ENCODE measurements at places on chromosomes 1 and 21.

DNA sequence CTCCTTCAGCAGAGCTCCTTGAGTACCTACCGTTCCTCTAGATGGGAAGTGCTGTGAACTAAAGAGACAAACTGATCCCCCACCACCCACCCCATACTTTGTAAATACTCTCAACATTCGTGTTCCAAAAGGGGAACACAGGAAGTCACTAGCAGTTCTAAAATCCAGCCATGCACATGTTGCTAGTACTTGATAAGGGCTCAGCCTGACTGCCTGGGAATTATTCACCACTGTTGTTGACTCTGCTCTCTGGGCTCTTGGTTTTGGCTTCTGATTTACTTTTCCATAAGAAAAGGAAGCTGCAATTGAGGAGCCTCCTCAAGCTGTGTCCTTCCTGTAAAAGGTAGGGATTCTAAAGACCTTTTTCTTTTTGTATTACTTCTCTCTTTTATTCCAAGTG is 67.5 kb downstream of the IVNS1ABP start:
- DNase-seq: no peak

- no peak for DNase-seq
These were observed 74.8 kb downstream of the ATP5PO start for GRCh38 chr21:33840771-33841170.

- no peak for DNase-seq
These were observed 77.8 kb downstream of the TM2D1 start for GRCh38 chr1:61647142-61647541.

DNA sequence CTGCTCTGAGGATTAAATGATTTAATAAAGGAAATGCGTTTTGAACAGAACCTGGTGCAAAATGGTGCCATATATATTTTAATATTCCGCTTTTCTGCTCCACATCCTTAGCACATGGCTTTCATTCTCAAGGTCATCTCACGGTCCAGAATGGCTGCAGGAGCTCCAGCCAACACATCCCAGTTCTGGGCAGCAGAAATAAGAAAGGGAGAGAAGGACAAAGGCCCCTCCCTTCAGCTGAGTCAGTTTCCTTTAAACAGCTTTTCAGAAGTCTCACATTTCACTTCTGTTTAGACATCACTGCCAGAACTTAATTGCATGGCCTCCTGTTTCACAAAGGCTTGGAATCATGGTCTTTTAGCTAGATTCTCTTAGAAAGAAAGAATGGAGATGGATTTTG is 75.2 kb upstream of the LRRN2 start:
- no peak for DNase-seq

- DNase-seq: no peak
These were observed 14.0 kb upstream of the ALX3 start for GRCh38 chr1:110084227-110085078.

- DNase-seq: no peak
These were observed 1332.4 kb upstream of the ADGRL2 start for GRCh38 chr1:80468356-80468755.

DNA sequence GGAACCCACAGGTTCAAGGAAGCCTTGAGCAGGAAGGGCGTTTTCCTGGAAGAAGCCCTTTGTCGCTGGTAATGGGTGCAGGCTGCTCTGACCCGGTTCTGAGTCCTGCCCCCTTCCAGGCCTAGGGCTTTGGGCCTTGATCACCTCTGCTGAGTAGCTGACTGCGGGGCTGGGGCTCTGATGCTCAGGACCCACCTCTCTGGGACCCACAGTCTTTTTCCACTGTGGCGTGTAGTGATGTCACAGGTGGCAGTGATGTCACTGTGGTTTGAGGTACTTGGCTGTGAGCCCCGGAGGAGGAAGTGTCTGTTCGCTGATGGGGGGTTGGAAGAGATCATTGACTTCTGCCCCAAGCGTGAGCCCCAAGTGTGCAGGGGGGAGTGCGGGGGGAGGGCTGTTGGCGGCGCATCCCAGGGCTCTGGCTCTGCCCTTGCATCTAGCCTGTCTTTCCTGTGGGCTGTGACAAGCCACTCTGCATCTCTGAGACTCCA is 6.9 kb downstream of the TNFRSF1B start:
- peak; percentile 91 for DNase-seq

DNA sequence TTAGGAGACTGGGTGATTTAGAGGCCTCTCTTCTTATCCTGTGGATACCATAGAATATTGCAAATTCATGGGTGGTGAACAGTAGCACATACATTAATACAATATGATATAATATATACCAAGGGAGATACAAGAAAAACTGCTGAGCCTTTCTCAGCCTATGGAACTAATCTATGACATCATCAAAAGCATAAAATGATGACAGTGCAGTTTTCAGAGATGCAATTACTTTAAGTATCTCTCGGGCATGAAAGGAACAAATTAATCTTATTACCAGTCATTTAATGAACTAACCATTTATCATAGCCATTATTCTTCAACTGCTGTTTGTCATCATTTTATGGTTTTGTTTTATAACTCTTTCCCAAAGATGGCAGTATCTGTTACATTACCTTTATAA is 3.5 kb downstream of the CHODL start:
- no peak for DNase-seq

DNA sequence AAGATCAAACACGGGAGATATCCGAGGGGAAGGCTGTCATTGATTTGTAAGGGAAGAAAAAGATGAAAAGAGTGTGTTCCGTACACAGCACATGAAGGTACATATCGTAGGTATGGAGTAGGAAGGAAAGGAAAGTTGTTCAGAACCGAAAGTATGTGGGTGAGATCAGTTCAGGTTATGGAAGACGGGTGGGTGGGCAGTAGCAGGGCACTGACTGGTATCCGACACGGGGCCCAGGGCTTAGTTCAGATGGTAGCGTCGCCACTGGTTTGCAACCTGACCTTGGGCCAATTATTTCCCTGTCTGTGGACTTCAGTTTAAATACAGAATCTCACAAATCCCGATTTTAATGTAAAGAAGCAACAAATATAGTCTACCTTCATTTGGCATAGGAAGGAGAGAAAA is 27.8 kb upstream of the A3GALT2 start:
- no peak for DNase-seq

GRCh38 chr21:39048064-39048463 is 135.2 kb downstream of the PSMG1 start:
- no peak for DNase-seq

GRCh38 chr1:72837781-72838180 is 555.4 kb upstream of the NEGR1 start:
- DNase-seq: no peak

- no peak for DNase-seq
These were observed 26.3 kb upstream of the DISP1 start for GRCh38 chr1:222788402-222789156.

DNA sequence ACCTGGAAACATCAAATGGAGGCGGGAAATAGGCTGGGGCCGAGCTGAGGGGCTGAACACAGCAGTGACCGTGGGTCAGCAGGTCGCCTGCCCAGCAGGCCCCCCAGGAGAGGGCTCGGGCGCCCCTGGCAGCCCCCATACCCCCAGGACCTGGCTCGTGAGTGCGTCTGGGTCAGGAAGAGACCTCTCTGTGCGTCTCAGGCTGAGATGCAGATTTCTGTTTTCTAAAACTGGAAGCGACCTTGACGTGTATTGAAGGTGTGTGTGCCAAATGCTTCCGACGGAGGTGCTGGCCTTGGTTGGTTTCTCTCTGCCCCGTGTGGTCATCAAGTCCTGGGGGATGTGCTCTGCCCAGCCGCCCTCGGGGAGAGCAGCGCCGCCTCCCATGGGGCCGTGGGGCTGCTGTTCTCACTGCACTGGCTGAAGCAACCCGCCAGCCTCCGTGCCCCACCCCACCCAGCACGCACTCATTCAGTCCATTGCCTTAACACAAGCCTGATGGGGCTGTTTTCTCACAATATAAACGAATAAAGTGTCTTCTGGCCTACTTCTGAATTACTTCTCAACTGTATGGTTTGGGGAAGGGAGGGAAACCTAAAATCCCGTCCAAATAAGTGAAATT is 7.4 kb downstream of the PEX10 start:
- no peak for DNase-seq

DNA sequence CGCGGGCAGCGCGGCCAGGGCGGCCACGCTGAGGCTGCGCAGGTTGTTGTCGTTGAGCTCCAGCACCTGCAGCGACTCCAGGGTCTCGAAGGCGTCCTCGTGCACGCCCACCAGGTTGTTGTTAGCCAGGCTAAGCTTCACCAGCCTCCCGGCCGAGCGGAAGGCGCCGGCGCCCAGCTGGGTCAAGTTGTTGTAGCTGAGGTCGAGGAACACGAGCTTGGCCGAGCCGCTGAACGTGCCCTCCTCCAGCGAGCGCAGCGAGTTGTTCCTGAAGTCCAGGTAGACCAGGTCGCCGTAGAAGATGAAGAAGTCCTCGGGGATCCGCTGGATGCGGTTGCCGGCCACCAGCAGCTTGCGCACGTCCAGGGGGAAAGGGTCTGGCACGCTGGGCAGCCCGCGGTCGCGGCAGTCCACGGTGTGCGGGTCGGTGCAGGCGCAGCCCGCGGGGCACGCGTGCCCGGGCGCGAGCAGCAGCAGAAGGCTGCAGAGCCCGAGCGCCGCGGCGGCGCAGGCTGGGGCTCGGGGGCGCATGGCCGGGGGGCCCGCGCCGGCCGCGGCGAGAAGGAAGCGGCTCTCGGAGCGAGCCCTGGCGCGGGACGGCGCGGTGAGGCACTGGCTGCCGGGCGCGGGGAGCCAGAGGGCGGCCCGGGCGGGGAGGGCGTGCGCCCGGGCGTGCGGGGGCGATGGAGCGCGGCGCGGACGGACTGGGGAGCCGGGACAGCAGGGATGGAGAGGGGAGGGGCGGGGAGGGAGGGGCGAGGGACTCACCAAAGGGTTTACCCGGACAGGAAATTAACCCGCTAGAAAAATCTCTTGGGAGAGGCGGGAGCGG is 524 bp downstream of the LRRC38 start:
- DNase-seq: no peak

GRCh38 chr1:162133566-162133965 is 64.1 kb downstream of the NOS1AP start:
- DNase-seq: no peak
